ENCODE measurements at places on chromosomes 4 and X. TPM values are rescaled to one million over a fixed set of nuclear protein-coding genes. Genes with fewer than 3 reads are reported as not detected.

SOX3 gene
- polyA plus RNA-seq = not detected

PFKFB1 gene
- not detected for polyA plus RNA-seq

GATB gene
- 13.1 TPM for polyA plus RNA-seq

IL3RA gene
- not detected for polyA plus RNA-seq

GPR101 gene
- polyA plus RNA-seq = not detected

MRFAP1 gene
- polyA plus RNA-seq = 156 TPM

SHISA3 gene
- 0.09 TPM for polyA plus RNA-seq

SORCS2 gene
- not detected for polyA plus RNA-seq

TSPYL2 gene
- polyA plus RNA-seq = 24.4 TPM

BMP3 gene
- not detected for polyA plus RNA-seq

DNA sequence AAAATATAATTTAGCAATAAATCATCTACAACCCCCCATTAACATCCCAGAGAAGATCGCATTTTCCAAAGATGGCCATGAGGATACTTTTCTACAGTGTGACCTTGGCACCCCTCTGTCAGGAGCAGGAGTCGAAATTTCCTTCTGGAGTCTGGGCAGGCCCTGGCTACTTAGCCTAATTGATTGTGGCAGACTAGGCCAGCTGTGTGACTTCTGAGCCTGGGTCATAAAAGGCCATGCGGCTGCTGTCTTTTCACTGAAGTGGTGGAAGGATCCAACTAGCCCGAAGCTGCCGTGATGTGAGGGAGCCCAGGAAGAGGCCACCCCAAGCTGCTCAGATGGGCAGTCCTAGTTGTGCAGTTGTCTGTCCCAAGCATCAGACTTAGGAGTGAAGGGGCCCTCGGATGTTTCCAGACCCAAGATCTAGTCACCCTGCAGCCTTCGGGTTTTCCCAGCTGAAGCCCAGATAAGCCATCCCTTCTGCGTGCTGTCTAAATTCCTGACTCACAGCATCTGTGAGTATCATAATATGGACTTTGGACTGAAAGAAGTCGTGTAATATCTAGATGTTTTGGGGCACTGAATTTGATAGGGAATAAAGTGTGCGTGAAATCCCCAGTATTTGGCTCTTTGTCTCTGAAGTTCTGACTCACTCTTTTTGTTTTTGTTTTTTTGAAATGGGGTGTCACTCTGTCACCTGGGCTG, 21.0 kb downstream of the PDK3 start:
- no peak for DNase-seq

GRCh38 chr4:189355590-189355989, 585.1 kb upstream of the FRG1 start:
- DNase-seq = no peak

DNA sequence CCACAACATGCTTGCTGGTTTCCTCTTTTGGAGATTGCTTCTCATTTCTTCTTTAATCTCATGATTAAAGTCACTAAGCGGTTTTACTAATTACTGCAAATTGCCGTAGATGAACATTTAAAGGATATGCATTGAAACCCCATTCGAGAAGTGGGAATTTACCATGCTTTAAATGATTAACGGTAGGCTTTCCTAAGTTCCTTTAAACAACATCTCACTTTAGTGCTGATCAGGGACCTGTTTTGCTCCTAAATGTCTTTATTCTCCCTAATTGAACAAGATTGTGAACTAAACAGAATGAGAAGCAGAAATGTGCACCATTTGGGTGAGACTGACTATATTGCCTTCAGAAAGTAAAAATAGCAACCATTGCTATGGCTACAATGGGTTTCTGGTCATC, 430.3 kb downstream of the GALNTL6 start:
- no peak for DNase-seq

DNA sequence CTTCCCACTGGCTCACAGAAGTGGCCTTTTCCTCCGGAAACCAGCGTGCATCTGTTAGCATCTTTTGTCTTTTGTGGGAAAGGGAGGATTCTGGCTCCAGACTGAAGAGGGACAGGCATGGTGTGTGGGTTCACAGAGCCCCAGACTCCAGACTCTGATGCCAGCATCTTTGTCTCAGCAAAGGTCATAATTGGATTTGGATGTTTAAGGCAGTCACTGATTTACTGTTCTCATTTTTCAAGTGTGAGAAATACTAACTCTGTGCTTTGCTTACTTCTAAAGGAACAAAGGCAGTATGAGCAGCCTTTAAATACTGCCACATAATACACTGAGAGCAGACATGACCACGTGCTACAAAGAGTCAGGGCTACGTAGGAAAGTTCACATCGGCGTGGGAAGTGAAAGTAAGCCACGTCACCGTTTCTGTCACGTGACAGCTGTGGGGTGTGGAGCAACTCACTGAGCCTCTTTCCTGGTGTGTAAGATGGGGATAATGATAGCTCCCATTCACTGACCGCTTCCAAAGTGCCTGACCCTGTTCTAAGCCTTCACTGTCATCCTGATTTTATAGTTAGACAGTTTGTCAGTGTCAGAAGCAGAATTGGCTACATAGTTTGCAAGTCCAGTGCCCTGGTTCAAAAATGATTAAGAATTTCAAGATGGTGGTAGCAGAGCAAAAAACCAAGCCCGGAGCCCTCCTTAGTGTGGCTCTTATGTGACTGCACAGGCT, 24.8 kb upstream of the TMSB4X start:
- peak; percentile 87 for DNase-seq

DNA sequence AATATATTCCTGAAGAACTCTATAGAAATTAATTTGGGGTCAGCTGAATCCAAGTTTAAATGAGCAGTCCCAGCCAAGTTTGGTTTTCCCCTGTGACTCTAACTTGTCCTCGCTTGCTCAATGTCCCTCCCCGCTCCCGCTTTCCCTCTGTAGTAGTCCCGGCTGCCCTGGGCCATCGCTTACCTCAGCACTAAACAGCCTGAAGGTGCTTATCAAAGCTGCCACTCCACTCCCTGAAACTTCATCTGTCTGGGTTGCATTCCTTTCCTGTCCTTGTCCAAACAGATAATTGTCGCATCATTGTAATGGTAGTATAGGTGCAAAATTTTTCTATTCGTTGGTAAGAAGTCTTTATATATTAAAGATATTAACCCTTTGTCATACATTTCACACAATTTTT, 12.8 kb downstream of the SLC25A43 start:
- DNase-seq = no peak

DNA sequence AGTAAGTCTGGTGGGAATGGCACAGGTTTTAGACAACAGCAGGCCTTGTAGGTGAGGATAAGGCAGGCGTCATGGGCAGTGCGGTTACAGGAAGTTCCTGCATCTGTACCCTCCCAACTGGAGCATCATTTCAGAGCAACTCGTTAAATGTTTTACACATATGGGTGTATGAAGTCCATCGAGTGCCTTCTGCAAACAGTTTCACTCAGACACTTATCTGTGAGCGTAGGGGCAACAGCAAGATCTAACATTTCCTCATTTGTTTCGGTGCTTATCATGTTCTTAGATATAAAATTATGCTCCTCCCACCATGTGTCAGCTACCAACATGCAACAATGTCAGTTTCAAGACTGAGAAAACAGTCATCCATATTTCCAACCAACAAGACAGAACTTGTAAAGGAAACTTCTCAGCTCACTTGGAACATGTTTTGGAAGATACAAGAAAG, 69.9 kb downstream of the ELOVL6 start:
- DNase-seq = no peak

GRCh38 chr4:186685767-186686183, 37.9 kb downstream of the FAT1 start:
- DNase-seq = no peak

DNA sequence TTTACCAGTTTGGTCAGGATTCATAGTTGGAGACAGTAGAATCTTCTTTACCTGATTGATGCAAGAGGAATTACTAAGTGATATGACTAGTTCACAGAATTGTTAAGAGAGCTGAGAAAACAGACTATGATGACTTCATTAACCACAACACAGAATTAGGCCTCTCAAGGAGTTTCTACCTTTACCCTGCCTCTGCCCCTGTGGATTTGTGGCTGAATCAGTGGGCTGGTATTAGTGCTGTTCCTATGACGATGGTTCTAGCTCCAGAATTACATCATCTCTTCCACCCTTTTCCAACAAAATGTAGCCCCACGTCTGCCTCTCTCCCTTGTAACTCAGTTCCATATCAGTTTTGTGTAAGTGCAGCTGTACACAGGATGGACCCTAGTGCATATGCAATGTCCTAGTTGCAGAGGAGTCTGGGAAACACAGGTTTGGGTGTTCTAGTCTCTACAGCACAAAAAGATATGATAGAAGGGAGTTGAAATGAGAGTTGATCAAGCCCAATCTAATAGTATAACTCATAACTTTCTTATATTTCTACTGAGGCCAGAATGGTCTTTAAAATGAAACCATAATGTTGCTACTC, 99.3 kb downstream of the ANXA5 start:
- no peak for DNase-seq

DNA sequence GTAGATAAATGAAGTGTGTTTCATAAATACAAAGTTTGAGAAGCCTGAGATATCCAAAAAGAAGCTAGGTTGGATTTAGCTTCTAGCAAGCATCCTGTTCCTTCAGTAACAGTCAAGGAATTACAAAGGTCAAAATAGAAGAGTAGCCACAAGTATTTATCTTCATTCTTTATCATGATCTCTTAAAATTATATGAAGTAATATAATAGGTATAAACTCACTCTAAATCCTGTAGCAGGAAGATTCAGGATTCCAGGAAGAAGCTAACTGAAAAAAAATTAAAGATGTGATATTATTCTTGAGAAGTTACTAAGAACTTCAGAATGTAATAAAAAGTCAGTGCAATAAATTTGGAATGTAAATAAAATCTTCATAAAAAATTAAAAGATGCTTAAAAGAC, 31.1 kb upstream of the RXFP1 start:
- DNase-seq = no peak

GRCh38 chr4:90421161-90421560, 294.0 kb downstream of the CCSER1 start:
- no peak for DNase-seq

DNA sequence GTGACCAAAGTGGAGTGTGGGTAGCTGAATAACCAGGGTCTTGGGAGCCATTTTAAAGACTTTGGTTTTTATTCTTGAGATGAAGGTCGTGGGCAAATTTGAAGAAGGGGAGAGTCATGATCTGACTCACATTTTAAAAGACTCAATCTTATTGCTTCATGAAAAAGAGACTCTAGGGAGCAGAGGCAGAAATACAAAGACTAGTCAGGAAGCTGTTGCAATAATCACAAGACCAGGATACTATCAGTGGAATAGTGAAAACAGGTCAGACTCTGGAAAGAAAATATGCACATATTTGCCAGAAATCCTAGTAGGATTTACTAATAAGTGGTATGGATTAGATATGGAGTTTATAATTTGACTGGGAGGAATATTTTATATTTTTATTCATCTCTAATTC, 448.4 kb downstream of the RAPGEF2 start:
- no peak for DNase-seq

DNA sequence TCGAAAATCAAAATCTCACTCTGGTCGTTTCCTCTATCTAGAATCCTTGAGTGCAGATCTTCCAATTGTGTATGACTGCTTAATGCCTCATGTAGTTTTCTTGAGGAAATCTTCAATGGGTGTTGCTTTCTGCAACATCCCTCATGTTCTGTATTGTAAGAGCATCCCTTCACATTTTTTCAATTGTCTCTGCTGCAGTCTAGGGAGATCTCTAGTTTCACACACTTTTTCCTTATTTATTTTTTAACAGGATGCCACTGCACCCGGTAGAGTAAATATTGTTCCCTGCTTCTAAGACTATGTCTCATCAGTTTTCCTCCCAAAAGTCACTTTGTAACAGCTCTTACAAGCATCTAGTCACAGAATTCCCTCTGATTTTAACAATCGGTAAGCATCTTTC, 50.3 kb downstream of the UGT2B4 start:
- DNase-seq = no peak

- no peak for DNase-seq
Observed at GRCh38 chr4:150590631-150591030, 8.7 kb downstream of the MAB21L2 start.

DNA sequence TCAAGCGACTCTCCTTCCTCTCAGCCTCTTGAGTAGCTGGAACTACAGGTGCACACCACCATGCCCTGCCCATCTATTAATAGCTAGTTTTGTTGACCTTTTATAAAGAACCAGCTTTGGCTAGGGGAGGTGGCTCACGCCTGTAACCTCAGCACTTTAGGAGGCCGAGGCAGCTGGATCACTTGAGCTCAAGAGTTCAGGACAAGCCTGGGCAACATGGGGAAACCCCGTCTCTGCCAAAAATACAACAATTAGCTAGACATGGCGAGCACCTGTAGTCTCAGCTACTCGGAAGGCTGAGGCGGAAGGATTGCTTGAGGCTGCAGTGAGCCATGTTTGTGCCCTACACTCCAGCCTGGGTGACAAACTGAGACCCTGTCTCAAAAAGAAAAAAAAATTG, 2.7 kb downstream of the TKTL1 start:
- DNase-seq = no peak

DNA sequence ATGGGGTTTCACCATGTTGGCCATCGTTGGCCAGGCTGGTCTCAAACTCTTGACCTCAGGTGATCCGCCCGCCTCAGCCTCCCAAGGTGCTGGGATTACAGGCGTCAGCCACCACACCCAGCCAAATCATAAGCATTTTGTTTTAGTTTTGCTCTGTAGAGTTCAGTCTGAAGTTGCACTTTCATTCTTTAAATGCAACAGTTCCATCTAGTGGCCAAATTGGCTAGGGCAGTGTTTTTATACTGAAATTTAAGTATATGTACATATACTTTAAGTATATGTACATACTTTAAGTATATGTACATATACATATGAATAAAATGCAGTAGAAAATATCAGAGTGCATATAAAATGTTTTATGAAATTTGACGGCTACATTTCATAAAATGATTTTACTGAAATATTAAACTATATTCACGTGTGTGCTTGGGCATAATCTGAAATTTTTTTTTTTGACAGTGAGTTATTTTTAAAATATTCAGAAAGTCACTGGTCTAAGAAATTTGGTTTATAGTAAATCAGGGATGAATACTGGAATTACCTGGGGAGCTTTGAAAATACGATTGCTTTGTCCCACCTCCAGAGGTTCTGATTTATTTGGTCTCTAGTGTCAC, 145.5 kb downstream of the NWD2 start:
- peak; percentile 23 for DNase-seq

DNA sequence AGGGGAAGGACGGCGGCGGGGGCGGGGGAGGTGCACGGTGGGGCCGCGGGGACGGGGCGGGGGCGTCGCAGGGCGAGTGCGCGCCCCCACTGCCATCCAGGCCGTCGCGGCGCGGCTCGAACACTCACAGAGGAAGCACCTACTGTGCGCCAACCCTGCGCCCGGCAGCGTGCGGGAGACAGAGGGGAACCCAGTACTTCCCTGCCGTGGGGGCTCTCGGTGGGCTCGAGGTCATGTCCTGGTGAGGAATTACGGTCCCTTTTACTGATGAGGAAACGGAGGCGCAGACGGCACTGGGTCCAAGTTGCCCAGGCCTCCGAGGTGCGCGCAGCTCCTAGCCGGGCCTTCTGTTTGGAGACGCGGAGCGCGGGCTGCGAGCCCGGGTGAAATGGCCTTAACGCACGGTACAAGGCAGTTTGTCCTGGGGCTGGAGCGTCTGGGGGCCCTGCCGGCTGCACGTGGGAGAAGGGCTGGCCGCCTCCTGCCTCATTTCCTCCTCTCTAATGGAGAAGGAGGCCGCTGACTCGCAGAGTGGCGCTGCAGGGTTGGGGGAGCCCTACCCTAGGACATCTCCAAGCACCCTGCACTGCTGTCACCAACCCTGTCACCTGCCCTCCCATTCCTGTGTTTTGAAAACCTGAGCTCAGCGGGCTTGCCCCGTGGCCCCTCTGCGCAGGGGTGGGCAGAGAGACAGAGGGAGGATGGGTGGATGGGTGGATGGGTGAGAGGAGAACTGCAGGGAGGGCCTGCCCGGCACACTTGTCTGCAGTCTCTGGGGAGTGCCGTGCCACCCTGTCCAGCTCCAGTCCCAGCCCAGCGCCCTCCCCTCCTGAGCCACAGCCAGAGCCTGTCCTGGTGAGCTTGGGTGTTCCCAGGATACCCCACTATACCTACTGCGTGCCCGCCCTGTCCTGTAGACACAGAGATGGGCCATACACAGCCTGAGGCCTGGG, 106.0 kb downstream of the ADRA2C start:
- DNase-seq = no peak

Data from CD4-positive, alpha-beta memory T cell (primary cell).